ENCODE measurements at places on chromosomes 4 and X.

DNA sequence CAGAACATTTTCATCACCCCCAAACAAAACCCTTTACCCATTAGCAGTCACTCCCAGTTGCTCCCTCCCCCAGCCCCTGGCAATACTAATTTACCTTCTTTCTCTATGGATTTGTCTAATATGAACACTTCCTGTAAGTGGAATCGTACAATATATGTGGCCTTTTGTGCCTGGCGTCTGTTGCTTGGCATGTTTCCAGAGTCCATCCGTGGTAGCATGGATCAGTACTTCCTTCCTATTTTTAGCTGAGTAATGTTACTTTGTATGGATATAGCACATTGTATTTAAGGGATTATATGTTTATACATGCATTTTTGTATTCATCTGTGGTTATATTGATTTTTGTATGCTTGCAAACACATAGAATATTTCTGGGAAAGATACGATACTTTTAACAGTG is 48.2 kb downstream of the PPEF1 start:
- DNase-seq, result no peak

GRCh38 chrX:68292471-68292870 is 140.8 kb downstream of the OPHN1 start:
- no peak for DNase-seq

GRCh38 chrX:118553042-118553710 is 57.6 kb downstream of the DOCK11 start:
- no peak for DNase-seq

DNA sequence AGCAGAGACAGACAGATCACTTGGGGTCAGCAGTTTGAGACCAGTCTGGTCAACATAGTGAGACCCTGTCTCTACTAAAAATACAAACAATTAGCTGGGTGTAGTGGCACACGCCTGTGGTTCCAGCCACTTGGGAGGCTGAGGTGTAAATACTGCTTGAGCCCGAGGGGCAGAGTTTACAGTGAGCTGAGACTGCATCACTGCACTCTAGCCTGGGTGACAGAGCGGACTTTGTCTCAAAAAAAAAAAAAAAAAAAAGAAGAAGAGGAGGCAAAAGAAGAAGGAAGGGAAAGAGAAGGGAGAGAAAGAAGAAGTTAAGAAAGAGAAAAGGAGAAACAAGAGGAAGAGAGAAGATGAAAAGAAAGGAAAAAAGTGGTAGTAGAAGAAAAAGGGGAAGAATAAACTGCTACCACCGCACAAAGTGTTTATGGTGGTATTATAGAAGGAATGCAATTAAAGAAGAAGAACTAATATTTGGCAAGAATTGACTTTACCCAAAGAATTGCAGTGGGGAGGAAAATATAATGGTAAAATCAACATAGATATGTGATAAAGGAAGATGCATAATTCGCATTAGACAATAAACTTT is 19.6 kb upstream of the NSUN7 start:
- no peak for DNase-seq

- DNase-seq, result peak; percentile 20
Observed at GRCh38 chr4:107736924-107737448, 17.0 kb upstream of the PAPSS1 start.

GRCh38 chrX:120625371-120625770 is 4.5 kb downstream of the C1GALT1C1 start:
- no peak for DNase-seq

DNA sequence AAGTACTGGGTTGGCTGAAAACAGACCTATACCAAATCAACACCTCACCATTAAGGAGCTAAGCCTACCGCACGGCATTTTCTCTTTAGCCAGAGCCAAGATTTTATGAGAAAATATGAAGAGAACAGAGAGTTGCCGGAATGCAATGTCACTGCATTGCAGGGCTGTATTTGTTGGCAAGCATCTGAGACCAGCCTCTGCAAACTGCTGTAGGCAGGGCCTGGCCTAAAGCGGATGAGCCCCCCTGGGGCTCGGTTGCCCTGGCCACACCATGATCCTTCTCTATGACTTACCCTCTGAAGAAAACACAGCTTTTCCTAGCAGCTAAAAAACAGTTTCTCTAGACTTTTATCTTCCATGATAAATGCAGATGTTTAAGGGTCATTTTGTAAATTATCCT is 120.5 kb upstream of the SORBS2 start:
- DNase-seq, result no peak

DNA sequence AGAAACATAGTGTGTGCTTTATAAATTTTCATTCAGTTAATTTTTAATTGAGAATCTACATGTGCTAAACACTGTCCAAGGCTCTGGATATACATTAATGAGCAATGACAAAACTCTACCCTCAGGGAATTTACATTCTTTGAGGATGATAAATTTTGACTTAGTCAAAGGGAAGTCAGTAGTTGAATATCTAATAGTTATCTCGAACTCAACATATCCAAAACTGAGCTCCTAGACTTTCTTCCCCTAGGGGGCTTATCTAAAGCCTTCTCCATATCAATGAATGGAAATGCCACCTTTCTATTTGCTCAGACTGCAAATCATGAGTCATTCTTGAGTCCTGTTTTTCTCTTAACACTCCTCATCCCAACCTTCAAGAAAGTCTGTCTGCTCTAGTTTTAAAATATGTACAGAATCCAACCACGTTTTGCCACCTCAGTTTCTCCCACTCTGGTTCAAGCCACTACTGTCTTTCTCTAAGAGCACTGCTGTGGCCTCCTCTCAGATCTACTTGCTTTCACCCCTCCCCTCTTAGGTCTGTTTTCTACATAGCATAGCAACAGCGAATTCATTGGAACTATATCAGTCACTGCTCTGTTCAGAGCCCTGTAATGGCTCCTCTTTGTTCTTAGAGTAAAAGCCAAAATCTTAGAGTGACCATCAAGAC is 9.5 kb downstream of the PARM1 start:
- DNase-seq, result no peak

- DNase-seq, result no peak
Observed at GRCh38 chr4:7227008-7227407, 34.7 kb downstream of the SORCS2 start.
